ENCODE measurements at places on chromosomes 5 and 9.

GRCh38 chr5:180069589-180070247 lies 1.8 kb downstream of the RNF130 start:
- DNase-seq = no peak

DNA sequence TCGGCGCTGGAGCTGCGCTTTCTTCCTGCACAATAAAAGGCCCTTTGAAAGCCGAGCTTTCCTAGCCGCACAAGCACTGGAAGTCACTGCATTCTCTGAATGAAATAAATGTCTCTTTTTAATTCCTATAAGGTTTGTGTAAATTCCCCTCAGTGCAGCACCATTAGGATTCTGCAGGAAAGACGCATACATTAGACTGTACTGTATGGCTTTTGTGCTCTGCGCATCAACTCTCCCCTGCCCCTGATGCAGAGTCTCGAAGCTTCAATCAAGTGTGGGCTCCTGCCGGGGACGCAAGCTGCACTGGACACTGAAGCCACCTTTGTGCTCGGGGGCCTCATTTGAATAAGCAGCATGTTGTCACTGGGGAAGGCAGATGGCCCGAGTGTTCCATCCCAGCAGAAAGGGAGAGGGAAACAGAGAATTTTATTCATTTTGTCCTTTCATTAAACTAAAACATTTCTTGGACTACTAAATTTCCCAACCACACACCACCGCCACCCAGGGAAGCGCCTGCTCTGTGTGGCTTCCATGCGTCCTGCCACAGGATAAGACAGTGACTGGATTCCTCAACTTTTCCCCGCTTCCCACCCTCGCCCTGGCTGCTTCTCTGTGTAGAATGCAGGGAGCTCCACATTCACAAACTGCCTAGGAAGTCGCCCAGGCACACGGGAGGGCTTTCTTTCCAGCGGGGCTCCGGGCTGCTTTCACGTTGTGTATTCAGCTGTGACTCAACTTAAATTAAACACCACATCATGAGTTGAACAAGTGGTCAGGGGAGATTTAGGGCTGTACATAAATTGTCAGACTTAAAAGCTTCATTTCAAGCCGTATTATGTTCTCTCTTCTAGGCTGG lies 635.4 kb downstream of the IRX1 start:
- no peak for DNase-seq

GRCh38 chr9:95167998-95168397 lies 149.5 kb downstream of the FANCC start:
- DNase-seq = peak; percentile 33

DNA sequence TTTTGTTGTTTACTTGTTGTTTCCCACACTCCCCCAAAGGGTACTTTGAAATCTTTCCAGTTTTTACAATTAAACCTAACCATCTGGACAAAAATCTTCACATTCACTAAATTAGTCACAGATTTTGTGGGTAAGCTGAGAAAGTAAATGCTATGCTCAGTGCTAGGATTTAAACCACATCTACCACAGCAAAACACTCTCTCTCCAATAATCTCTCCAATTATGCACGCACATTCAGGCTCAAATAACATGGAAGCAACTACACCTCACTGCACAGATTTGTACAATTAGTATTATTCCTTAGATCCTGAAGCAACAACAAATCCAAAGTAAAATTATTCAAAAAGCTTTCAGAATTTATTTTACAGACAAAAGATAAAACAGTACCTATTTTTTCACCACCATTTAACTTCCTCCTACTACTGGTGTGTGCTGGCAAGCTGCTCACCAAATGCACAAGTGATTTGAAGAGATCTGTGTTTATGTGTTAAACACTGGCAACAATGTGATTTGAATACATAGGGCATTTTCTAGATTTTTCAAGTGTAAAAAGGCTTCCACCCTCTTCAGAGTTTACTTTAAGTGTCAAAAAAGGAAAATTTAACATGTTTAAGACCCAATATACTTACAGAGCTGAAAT lies 16.6 kb downstream of the ZNF608 start:
- no peak for DNase-seq

DNA sequence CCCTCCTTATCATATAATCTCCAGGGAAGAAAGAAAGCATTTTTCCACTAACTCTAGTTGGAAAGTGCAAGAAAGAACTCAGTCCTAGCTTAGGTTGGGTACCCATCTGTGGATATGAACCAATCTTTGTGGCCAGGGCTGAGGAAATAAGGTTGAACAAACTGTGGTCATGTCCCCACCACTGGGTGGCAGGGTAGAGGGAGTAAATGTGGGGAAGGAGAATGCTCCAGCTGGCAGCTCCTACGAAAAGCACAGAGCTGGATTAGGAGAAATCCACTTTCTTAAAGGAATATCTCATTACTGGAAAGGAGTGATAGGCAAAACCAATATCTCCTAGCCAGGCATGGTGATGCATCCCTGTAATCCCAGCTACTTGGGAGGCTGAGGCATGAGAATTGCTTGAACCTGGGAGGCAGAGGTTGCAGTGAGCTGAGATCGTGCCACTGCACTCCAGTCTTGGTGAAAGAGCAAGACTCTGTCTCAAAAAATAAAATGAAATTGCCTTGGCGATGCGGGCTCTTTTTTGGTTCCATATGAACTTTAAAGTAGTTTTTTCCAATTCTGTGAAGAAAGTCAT lies 175.1 kb downstream of the CCDC192 start:
- no peak for DNase-seq

DNA sequence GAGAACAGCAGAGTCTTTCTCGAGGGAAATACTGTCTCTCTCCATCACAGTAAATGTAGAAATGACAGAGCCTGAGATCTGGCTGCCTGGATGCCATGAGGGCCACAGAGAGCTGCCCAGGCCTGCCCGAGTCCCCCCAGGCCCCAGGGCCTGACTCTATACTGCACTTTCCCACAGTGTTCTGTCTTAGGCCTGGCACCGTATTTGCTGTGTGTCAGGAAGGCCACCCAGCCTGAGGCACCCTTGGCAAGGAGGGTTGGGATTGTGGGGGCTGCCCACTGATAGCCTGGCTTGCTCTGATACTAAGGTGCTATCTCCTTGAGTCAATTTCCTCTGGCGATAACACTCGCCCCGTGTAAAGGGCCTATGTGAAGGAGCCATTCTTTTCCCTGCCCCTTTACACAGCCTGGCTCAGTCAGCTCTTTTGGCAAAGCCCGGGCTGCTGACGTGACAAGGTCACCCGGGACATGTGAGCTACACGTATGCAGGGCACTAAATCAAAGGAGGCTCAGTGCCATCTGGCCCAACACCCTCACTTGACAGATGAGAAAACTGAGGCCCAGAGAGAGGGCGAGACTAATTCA lies 630.1 kb upstream of the KLF4 start:
- DNase-seq = no peak

- no peak for DNase-seq
Measured at GRCh38 chr9:27329291-27329690, 32.3 kb upstream of the EQTN start.

DNA sequence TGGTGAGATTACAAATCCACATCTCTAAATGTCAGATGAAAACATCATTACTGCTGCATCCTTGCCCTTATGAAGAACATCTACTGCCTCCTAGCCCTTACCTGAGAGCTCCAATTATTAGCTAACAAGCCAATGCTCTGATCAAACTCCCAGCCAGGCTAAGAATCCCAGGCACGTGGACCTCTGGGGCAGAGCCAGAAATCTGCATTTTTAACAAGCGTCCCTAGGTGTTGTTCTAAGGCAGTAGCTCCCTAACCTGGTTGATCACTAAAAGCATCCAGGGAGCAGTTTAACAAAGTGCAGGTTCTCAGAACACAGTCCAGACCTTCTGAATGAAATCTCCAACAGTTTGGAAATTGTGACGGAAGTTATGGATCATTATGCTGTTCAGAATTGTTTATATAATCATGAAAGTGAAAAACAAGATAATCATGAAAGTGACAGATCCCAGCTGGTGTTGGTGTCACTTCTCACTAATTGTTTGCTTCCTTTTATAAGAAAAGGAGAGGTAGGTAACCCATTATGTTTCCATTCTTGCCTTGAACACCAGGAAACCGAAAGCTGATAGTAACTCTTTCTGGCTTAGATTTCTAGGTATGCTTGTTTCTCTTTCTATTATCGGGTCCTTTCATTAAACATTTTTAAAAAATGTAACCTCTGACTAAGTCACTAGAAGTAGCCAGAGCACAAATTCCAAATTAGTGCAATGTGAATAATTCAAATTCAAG lies 216.5 kb upstream of the NR4A3 start:
- DNase-seq = no peak

- DNase-seq = no peak
Measured at GRCh38 chr5:55724281-55724680, 12.2 kb upstream of the SLC38A9 start.

GRCh38 chr5:62139741-62140140 lies 166.3 kb upstream of the KIF2A start:
- DNase-seq = no peak

DNA sequence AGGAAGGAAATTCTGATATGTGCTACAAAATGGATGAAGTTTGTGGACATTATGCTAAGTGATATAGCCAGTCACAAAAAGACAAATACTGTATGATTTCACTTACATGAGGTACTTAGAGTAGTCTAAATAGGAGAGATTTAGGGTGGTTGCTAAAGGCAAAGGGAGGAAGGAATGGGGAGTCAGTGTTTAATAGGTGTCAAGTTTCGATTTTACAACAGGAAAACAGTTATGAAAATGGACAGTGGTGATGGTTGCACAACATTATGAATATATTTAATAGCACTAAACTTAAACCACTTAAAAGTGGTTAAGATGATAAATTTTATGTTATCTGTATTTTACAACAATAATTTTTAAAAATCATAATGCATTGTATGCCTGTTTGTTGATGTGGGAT lies 40.4 kb upstream of the ECM2 start:
- no peak for DNase-seq

GRCh38 chr9:132531195-132531594 lies 51.2 kb upstream of the BARHL1 start:
- no peak for DNase-seq

DNA sequence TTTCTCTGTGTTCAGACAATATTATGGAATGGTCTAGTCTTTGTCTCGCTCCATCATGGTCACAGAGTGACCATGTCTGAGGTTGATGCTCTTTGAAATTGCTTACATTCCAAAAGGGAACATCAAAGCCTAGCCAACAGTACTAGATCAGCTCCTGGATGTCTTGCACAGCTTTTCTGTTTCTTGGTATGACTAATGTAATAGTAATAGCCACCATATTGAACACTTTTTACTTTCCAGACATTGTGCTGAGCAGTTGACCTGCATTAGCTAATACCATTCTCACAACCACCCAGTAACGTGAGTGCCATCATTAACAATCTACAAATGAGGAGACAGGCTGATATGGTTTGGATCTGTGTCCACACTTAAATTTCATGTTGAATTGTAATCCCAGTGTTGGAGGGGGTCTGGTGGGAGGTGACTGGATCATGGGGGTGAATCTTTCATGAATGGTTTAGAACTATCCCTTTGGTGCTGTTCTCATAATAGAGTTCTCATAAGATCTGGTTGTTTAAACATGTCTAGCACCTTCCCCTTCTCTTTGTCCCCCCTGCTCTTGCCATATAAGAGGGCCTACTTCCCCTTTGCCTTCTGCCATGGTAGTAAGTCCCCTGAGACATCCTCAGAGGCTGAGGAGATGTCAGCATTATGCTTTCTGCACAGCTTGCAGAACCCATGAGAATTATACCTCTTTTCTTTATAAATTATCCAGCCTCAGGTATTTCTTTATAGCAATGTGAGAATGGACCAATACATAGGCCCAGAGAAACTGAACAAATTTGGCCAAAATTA lies 577.5 kb upstream of the CLINT1 start:
- DNase-seq = no peak

DNA sequence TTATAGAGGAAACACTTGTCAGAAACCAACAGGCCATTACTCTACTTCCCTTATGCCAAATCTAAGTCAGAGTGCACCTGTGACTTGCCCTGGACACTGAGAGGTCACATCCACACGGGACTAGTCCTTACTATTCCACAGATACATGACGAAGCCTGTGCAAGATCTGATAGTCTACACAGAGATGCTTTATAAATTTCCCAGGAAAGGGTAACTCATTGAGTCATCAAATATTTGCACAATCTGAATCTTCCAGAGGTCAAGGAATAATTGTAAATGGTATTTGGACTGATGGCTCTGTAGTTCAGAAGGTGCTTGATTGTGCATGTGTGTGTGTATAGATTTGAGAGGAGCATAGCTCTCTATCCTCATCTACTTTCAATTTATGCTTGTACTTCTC lies 55.2 kb upstream of the JAK2 start:
- DNase-seq = no peak

DNA sequence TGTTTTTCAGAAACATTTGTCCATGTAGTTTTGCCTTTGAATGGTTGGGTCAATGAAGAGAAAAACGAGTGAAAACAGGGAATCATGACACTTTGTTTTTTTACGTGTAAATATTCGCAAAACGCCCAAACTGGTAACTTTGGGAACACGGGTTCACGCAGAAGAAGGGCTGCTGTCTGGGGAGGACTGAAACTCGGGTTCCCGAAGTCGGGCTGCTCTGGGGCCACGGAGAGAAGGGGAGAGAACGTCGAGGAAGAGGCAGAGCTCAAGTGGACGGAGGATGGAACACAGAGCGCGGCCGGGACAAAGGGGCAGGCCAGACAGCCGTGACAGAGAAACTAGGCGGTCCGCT lies 478 bp upstream of the SETD9 start:
- no peak for DNase-seq

- DNase-seq = no peak
Measured at GRCh38 chr5:52875827-52876226, 88.1 kb downstream of the ITGA1 start.

DNA sequence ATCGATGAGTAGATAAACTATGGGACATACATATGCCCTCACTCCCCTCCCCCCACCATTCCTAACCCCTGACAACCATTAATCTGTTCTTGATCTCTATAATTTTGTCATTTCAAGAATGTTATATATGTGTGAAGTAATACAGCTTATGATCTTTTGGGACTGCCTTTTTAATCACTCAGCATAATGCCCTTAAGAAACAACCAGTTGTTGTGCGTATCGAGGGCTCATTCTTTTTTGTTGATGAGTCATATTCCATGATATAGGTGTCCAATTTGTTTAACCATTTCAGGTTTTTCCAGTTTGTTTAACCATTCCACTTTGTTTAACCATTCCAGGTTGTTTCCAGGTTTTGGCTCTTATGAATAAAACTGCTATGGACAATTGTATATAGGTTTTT lies 75.6 kb downstream of the ARHGEF28 start:
- no peak for DNase-seq

DNA sequence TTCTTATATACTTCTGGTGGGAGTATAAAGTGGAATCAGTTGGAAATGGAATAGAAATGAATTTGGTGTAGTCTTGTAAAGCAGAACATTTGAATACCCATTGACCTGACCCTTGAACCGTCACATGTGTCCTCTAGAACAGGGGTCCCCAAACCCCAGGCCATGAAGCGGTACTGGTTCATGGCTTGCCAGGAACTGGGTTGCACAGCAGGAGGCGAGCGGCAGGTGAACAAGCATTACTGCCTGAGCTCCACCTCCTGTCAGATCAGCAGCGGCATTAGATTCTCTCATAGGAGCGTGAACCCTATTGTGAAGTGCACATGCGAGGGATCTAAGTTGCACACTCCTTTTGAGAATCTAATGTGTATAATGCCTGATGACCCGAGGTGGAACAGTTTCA lies 80.0 kb downstream of the RANBP17 start:
- no peak for DNase-seq
